ENCODE measurements at places on chromosomes 7 and 10.

DNA sequence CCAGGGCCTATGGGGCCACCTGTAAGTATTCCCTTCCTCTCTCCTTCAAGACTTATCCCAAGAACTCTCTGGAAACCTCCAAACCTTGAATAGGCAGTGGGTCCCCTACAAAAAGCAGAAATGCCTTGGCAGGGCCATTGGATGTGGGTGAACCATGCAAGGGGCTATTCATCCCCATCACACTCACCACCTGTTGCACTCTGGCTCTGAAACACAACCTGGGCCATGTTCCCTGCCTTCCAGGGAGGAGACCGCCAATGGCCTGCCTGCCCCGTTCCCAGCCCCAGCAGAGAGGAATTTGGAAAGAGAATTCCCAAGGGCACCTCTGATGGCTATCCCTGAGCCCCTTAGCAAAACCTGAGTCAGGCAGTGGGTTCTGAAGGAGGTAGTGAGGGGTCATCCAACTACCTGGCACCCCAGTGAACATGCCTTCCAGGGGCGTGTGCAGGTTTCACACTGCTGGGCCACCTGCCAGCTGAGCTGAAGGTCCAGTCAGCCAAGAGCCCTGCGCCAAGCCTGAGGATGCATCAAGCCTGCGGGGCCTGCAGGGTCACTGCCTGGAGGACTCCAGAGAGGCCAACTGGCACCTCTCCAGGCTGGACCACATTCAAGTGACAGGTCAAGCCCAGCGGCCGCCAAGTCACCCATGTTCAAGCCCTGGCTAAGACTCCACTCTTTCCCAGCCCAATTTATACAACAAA is 101.3 kb downstream of the COL13A1 start:
- no peak for DNase-seq

DNA sequence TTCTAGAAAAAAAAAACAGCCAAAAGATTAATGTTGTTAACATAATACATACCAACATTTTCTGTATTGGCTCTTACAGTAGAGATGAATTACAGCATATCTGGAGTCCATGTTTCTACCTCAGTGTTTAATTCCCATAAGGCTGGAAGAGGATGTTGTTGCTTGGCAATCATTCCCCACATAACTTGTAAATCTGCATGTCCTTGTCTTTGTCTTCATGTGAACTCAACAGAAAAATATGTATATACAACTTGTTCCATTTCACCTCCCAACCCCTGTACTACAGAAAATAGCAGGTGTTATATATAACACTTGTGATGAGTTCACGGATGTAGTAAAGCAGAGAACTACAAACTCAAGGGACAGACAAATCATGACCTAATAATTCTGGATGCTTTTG is 160.9 kb upstream of the SEMA3C start:
- DNase-seq = no peak

DNA sequence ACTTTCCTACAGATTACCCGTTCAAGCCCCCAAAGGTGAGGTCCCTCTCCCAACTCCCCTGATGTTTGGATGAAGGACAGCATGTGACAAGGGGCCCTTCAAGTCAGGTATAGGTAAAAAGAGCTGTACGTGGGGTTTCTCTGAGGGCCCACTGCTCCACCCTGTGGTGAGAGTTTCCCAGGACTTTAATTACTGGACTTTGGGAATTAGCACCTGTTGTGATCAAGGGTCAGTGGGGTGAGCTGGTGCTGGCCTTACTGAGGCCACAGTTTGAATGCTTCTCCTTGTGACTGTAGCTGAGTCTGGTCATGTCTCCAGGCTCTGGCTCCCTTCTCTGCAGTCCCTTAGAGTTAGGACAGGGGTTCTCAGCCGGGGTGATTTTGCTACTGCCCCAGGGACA is 16.8 kb downstream of the UBE2D4 start:
- DNase-seq = no peak

GRCh38 chr7:292826-293225 is 2.9 kb downstream of the FOXL3 start:
- DNase-seq = no peak

DNA sequence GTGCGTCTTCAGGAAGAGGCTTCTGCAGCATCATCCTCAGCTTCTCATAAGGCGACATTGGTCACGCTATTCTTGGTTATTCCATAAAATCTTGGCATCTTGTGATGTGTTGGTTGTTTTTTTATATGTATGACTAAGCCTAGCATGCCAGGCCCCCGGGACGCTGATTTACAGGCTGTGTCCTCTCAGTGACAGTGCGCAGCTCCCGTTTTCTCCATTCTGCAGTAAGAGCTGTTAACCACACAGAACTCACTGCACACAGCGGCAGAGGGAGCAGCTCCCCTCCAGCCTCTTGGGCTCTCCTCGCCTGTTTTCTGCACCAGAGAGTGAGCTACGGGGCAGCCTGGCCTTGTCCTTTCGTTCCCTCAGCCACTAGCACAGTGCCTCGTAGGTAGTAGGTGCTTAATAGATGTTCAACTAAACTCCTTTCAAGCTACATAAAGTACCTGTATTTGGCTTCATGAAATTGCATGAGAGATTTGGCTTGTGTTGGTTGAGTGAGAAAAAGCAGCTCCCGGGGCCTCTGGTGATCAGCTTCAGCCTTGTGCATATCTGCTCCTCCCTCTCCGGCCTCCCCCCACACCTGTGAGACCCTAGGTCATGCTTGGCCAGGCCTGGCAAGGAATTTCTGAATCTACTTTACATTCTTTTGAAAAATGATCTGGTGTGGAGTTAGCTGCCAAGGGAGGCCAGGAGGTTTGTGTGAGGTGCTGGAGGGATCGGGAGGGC is 116.2 kb downstream of the WDR37 start:
- DNase-seq = no peak

- no peak for DNase-seq
Observed at GRCh38 chr10:15341502-15342128, 29.5 kb downstream of the FAM171A1 start.
